ENCODE measurements at places on chromosomes 12 and 14. TPM values are rescaled to one million over a fixed set of nuclear protein-coding genes. Genes with fewer than 3 reads are reported as not detected.
A peak's percentile ranks its signal among the peaks of the same experiment; 100 is the strongest.

- no peak for DNase-seq
Measured at GRCh38 chr14:104879201-104879982, 14.3 kb downstream of the CEP170B start.

DNA sequence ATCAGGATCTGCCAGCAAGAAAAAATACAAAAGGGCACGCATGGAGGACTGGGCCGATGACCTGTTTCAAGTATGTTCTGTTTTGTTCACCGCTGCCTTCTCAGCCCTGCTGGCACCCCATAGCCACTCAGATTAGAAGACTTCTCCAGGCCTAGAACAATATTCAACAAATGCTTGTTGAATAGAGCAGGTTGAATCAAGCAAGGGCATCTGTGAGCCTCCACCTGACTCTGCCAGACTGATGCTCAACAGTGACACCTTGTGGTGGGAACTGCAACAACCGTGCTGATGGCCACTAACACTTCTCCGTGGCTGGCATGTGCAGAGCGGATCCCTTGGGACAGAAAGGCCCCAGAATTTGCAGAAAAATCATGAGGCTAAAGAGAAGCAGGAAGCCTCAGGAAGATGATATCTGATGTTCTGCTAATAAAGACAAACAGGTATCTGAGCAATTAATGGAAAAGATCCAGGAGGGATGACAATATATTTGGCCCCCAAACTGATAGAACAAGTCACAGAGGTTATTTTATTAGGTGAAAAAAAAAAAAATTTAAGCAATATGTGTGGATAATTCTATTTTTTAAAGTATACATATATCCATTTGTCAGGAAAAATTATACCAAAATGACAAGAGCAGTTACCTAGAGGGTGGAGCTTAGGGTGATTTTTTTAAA, 114.3 kb downstream of the KSR2 start:
- DNase-seq, result peak; percentile 46

DNA sequence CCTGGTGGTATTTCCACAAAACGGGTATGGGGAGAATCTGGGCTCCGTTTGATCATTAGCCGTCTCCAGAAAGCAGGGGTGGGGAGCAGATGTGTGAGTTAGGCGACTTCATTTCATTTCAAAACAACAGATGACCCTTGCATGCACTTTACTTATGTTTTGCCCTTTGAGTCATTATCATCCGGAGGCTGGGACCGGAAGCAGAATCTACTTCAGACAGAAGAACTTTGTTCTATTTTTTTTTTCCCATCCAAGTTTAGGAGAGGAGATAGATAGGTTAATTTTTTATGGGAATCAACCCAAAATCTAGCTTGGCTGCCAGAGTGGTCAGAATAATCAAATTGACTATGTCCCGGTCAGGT, 31.3 kb upstream of the CMAS start:
- DNase-seq, result no peak

- no peak for DNase-seq
Measured at GRCh38 chr12:121237415-121237814, 27.5 kb downstream of the P2RX4 start.

GRCh38 chr12:111741235-111741812, 25.4 kb upstream of the ALDH2 start:
- DNase-seq, result no peak

DNA sequence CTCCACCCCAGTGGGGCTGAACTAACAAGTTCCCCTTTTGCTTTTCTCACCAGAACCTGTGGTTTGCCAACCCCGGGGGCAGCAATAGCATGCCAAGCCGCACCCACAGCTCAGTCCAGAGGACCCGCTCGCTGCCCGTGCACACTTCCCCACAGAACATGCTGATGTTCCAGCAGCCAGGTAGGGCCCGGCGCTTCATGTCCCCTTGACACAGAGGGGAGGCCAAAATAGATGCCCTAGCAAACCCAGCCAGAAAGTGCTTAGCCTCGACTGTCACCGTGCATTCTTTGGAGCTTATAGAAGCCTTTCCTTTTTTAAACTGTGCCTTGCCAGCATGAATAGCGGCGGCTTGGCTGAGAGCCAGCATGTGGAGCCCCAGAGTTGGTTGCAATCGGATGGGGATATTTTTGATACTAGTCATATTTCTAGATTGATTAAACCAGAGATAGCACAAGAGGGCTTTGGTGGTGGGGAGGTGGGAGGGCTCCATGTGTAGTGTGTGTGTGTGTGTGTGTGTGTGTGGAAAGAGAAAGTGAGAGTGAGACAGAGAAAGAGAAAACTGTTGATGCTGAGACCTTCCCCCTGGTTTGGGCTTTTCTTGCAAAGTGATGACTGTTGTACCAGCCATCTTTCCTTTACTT, 126.1 kb downstream of the GCH1 start:
- DNase-seq, result peak; percentile 89

DNA sequence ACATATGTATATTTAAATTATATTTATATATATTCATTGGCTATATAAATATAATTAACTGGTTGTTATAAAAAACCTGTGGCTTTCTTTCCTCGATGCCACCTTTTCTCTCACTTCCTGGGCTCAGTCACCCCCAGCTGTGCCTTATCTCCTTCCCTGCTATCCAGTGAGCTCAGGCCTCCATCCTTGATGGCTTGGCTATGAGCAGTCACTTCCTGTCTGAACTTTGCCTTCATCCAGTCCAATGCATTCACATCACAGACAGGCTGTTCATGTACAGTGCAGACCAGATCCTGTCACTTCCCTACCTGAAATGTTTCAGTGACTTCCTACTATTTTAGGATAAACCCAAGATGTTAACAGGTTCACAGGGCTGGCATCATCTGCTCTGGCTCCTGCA, 115.3 kb upstream of the PRB2 start:
- peak; percentile 44 for DNase-seq

GRCh38 chr12:20653871-20654270, 41.3 kb upstream of the SLCO1C1 start:
- DNase-seq, result peak; percentile 13

GRCh38 chr14:99359906-99360305, 87.9 kb upstream of the BCL11B start:
- no peak for DNase-seq

DNA sequence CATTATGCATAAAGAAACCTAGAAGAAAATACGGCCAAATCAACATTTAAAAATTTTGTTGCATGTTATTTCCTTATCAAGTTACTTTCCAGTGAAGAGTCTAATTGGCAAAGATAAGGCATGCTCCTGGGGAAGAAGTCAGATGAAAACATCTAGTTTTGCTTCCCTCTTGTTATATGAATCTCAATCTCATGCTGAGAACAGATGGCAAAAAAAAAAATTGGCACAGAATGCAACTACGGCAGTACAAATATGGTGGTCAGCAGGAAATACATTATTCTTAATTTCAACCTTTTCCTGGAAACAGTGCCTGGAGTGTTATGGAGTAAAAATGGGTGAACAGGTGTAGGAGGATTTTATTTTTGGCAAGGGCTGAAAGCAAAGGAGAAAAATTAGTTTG, 32.8 kb downstream of the HECTD4 start:
- no peak for DNase-seq

DNA sequence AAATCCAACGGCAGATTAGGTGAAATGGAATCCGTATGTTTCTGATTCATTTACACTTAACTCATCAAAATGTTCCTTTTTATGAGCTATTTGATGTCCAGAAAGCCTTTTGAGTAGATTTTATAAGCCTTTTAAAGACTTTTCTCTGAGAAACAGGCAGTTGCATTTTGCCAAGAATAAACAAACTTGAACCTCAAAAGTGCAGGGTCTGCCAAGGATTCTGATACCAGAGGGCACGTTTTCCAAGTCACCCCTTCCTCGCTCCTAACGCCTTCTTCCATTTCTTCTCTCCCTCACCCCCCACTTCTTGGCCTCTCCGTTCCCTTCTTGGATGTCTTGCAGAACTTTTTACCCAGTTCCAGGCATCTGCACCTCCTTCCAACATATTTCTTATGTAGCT, 200.6 kb upstream of the TBX3 start:
- peak; percentile 70 for DNase-seq

GRCh38 chr12:6328045-6328779, 13.7 kb downstream of the TNFRSF1A start:
- no peak for DNase-seq

- DNase-seq, result peak; percentile 1
Measured at GRCh38 chr12:65074932-65075331, 46.2 kb downstream of the WIF1 start.

DNA sequence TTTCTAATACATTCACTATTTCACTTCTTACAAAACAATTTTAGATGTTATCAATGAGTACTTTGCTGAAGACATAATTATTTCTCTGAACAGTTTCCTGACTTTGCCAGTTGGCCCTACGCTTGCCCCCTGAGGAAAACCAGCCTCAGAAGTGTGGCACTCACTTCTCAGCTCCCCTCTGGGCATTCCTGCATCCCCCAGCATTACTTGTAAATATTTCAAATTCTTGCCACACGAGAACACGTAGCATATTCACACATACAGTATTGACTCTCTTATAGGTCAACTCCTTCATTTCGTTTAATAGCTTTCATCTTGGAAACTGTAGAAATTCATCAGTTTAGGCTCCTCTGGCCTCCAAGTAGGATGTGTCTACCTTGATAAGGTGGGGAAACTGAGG, 65.2 kb downstream of the OTX2 start:
- DNase-seq, result no peak

DNA sequence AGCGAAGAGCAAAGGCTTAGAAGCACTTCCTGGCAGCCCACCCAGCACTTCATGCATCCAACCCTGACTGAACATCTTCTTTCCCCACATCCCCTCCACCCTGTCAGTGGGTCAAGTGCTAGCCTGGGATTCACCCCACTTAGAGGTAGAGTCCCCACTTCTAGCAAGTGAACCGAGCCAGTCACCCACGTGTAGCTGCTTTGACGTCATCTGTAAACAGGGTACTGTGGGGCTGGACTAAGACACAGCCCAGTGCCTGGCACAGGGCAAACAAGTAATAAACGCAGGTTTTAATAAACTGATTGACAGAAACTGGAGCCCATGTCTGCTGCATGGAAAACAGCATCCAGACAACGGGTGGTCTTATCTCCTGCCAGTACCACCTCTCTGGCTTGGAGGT, 61.7 kb downstream of the ITPK1 start:
- no peak for DNase-seq

DNA sequence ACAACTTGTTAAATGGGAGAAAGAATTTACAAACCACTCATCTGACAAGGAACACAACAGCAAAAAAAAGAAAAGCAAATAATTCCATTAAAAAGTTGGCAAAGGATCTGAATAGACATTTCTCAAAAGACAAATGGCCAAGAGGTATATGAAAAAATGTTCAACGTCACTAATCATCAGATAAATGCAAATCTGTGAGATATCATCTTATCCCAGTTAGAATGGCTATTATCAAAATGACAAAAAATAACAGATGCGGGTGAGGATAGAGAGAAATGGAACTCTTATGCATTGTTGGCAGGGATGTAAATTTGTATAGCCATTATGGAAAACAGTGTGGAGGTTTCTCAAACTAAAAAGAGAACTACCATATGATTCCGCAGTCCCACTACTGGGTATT, 29.9 kb downstream of the CYP46A1 start:
- DNase-seq, result no peak

GRCh38 chr14:99578541-99579101, 25.4 kb downstream of the CCDC85C start:
- no peak for DNase-seq

DNA sequence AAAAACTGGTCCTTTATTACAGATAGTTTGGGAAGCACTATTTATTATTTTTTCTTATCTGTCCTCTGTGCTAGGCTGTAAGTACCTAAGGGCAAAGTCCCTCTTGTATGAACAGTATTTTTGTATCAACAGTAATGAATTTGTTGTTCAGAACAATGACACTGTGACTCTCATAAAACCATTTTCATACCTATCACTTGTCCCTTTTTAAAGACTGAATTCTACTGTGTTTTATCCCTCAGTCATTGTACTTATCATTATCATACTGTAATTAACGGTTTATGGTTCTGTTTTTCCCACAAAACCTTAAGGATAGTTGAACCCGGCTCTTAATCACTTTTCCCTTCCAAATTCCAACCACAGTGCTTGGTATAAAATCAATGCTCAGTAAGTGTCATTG, 69.4 kb downstream of the SRGAP1 start:
- no peak for DNase-seq

- DNase-seq, result peak; percentile 69
Measured at GRCh38 chr12:51631591-51631990, 40.6 kb downstream of the SCN8A start.

DNA sequence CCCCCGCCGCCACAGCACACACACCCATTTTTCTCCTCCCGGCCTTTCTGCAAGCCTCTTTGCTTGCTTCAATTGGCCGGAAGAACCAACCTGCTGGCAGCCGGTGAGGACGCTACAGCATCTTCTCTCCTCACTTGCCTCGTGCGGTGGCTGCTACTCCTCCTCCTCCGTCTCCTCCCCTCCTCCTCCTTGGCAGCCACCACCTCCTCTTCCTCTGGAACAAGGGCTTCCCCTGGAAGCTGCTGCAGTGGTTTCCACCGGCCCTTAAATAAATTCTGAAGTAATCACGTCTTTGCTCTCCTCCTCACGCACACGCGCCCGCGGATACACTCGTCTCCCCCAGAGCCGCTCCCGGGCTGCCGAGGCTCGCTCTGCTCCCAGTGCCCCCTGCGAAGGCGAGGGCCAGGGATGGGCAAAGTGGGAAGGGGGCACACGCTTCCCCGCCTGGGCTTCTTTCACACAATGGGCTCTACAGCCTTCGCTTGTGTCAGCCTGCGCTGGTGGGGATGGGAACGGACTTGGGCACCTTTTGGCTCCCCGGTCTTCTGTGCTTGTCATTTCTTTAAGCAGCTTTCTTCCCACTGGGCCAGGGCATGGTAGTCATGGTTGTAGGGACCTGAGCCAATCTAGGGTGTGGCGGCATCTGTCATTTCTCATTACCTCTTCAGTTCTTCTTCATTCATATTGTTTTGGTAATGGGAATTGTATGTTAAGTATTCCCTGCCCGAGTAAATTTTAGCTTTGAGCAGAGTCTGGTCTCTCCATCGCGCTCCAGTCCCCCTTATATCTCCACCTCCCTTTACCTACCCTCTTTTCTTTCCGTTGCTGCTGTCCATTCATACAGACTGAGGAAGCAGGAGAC, at the start of gene PPFIA2:
TSS of gene PPFIA2 (minus strand) at position 161 of the 862 bp plus-strand sequence.
- peak; percentile 2 for DNase-seq

Gene GPATCH2L
- 18.0 TPM for total RNA-seq

Gene ANKS1B
- total RNA-seq, result 4.1 TPM

Gene OTOGL
- total RNA-seq, result 0.71 TPM

Gene ARMH4
- total RNA-seq, result 0.91 TPM

Gene TEX52
- total RNA-seq, result not detected

Gene LBHD2
- not detected for total RNA-seq

Gene UTP20
- 13.1 TPM for total RNA-seq

Gene PRR4
- not detected for total RNA-seq
